ENCODE measurements at places on chromosomes 6 and 20.

- DNase-seq, result no peak
These were observed 153.1 kb downstream of the RCAN2 start for GRCh38 chr6:46338131-46338530.

- no peak for DNase-seq
These were observed 47.6 kb upstream of the FUCA2 start for GRCh38 chr6:143559051-143559660.

DNA sequence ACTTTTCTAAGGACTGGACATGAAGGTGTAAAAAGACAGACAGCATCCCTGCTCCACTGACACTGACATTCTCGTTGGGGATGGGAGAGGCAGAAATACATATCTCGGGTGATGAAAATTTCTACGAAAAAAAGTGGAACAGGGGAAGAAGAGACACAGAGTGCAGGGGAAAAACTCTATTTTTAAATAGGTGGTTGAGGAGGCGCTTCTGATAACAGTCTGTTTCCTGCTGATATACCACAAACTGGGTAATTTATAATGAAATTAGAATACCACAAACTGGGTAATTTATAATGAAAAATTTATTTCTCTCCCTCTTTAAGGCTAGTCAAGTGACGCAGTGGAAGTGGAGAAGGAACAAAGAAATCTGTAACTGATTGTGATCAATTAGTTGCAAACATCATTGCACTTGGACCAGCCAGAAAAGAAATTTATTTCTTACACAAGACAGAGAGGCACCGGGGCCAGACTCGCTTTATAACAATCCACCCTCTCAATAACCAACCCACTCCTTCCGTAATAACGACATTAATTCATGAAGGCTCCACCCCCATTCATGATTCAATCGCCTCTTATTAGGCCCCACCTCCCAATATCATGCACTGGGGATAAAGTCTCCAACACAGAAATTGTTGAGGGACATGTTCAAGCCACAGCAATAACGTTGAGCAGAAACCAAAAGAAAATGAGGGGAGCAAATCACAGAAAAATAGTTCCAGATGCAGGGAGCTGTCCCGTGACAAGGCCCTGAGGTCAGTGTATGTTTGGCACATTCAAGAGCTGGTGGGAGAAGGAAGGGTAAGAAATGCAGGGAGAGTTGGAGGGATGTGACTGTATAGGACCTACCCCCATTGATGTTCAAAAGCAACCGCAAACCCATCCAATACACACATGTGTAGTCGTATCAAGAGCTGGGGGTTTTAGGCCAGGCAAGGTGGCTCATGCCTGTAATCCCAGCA, 6.6 kb upstream of the SRSF6 start:
- DNase-seq, result no peak

DNA sequence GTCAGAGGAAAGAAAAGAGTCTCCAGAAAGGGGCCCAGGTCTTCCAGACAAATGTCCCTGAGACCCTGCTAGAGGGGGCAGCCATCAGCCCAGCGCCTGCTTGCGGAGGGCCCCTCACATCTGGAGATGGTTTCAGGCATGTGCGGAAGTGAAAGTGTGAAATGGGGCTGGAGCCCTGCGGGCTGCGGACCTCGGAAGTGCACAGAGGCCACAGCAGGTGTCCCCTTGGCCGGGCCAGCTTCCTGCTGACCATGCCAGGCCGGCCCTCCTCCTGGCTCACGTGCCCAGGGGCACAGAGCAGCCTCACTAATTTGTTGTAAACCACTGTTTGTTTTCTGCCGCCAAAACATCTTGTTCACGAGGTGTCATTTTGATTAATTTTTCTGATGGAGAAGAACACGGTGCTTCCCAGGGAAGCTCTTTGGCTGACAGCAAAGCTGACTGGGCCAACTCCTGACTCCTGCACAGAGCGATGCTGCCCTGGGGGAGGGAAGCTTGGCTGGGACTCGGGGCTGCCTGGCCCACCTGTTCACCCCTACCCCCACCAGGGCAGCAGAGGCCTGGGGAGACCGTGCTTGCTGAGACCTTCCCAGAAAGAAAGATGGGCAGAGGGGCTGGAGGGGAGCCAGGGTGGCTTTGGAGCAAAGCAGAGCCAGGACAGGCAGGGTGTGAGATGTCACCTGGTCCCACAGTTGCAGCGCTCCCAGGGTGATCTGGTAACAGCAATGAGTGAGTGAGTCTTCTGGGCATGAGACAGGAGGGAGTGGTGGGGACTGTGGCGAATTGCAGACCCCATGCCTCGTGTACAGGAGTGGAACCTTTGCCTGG, 54.2 kb downstream of the BCAS4 start:
- DNase-seq, result no peak

- DNase-seq, result no peak
These were observed 416.4 kb downstream of the EPM2A start for GRCh38 chr6:145318952-145319351.

- no peak for DNase-seq
These were observed 67.6 kb downstream of the NUDT3 start for GRCh38 chr6:34324738-34325444.

Data from NCI-H774 (cell line).